ENCODE measurements at places on chromosomes 2 and 18. TPM values are rescaled to one million over a fixed set of nuclear protein-coding genes. Genes with fewer than 3 reads are reported as not detected.

- DNase-seq, result no peak
Observed at GRCh38 chr2:27992787-27993401, 102.4 kb downstream of the BABAM2 start.

DNA sequence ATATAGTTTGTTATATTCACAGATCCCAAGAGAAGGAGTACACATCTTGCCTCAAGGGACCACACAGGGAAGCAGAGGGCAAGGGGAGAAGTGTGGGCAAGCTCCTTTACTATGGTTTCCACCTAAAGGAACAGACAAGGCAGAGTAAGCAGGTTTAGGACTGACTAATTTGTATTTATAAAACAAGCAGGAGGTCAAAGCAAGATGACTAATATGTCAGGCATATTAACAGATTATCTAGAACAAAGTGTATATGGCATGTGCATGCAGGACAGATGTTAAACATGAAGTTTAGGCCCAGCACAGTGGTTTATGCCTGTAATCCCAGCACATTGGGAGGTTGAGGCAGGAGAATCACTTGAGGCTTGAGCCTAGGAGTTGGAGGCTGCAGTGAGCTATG is 3.7 kb upstream of the LRP2 start:
- DNase-seq, result no peak

USP40 gene
- 36.9 TPM for total RNA-seq

- DNase-seq, result no peak
Observed at GRCh38 chr2:237474442-237474911, 12.6 kb upstream of the MLPH start.

NEU2 gene
- not detected for total RNA-seq

DNA sequence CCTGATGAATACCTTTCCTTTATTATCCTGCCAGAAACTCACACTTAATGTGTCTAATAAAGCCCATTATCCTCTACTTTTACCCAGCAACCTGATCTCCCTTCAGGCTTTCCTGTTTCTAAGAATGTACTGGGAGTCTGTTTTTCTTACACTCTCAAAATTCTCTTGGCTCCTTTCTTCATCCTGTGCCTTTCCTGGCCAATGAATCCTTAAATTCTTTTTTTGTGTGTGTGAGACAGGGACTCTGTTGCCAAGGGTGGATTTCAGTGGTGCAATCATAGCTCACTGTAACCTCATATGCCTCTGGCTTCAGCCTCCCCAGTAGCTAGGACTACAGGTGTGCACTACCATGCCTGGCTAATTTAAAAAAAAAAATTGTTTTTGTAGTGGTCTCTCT is 72.7 kb downstream of the MAP2 start:
- DNase-seq, result no peak

DNA sequence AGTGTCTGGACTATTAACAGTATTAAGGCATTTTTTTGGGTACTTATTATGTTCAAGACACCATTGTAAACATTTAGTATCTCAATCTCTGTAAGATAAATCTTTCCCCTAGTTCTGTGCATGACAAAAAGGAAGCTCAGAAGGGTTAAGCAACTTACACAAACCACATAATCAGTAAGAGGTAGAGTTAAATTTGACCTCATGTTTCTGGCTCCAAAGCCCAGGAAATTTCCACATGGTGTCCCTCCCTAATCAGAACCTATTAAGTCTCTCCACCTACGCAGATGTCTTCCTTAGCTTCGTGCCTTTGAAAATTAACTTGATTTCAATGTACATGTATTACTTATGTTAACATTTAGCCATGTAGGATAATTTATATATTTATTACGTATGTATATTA is 2.0 kb downstream of the MFSD6 start:
- DNase-seq, result no peak

DNA sequence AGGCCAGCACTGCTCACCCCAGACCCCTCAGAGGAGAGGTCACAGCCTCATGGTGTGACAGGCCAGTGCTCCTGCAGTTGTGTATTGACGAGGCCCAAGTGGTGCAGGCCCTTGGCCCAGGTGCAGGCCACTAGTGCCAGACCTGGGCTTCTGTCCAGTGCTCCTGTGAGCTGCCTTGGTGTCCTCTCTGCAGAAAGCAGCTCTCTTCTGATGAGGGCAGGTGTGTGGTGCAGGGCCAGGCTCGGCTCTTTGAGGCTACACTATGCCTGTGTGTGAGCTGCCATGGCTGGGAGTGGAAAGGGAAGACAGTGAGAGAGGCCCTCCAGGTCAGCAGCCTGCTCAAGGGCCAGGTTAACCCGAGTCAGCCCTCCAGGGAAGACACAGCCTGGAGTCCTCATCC is 17.1 kb downstream of the EHD3 start:
- DNase-seq, result no peak

REL gene
- 11.9 TPM for total RNA-seq

IL36G gene
- total RNA-seq, result not detected

FBXO48 gene
- total RNA-seq, result 1.2 TPM

Data from progenitor cell of endocrine pancreas (in vitro differentiated cells).